ENCODE measurements at places on chromosomes 13 and 19.

GRCh38 chr19:6068711-6069110 lies 41.6 kb downstream of the RFX2 start:
- no peak for DNase-seq

DNA sequence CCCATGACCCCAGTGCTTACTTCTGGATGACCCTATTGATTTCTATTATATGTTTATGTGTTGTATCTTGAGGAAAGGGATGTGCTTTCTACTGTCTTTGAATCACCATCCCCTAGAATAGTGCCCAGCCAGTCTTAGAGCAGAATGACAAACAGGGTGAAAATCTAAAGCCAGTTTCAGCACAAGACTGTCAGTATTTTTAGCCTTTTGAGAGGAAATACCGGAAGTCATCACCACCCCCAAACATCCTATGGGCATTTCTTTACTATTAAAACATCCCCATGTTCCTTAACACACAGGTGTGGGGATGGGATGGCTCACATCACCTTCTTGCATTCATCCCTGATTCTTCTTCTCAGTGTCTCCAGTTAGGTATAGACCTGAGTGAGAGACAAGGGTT lies 52.1 kb upstream of the UBE2L5 start:
- no peak for DNase-seq

GRCh38 chr13:30224732-30225131 lies 82.6 kb downstream of the KATNAL1 start:
- no peak for DNase-seq

DNA sequence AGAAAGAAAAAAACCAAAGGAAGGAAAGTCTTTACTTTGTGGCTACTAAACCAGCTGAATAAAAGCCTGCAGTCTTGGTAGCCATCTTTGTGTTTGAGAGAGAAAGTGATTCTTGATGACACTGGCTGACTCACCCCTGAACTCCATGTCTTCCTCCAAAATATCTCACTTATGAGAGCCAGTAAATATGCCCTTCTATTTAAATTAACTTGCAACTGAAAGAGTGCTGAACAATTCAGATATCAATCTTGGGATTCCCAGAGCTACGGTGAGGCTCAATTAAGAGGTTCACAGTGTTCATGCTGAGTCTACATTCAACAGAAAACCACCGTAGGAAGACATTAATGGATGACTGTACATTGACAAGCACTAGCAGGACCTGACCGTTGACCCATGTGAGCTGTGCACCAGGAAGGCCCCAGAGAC lies 57.9 kb downstream of the KCTD12 start:
- DNase-seq, result no peak

GRCh38 chr19:48573163-48573505 lies 21.2 kb downstream of the SULT2B1 start:
- DNase-seq, result no peak

Measured in fibroblast of skin of left biceps (primary cell).